ENCODE measurements at places on chromosomes 11 and 22.

DNA sequence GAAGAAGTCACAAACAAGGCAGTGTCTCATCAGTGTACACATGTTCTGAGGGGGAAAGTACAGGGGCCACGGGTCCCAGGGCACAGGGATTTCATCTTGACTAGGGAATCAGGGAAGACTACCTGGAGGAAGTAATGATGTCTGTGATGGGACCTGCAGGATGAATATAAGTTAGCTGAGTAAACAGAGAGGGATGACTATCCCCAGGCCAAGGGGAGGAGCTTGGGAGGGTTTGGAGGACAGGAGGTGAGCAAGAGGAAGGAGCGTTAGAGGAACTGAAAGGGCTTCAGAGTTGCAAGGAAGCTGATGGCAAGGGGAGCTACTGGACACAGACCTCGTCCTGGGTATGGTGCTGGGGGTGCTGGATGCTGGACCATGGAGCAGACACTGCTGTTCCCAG is 56.4 kb downstream of the TRAF6 start:
- H3K27me3 ChIP-seq = peaks cover 2% of the 10 kb centered on the region
- H3K36me3 ChIP-seq = peaks cover 5% of the 10 kb centered on the region
- no peak overlapping the region for H3K27ac ChIP-seq

DNA sequence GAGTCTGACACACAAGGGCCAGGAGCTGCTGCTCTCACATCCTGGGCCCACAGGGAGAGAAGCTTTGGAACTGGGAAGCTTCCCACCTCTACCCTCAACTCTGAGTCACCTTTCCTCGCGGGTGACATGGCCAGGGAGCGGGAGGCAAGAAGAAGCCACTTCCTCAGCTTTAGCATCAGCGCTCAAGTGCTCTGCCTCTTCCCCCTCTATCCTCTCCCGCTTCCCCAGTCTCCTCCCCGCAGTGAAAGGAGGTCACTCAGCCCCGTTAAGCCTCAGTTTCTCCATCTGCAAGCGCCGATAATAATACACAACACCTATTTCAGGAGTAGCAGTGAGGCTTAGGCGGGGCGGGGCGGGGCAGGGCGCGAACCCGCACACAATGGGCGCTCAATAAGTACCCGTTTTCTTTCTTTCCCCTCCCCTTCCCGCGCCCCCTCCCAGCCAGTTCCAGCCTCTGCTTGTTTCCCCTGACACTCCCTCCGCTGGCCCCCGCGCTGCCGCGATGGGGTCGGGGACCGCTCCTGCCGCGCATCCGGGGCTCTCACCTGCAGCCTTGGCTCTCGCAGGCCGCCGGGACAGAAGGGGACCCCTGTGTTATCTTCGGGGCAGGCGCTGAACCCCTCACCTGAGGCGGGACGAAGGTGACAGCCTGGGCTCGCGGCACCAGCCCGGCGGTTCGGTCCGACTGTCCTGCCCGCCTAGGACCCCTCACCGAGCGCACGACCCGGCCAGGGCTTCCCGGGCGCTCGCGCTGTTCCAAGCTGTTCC is 892 bp downstream of the GDPD5 start:
- DNase-seq = peak; percentile 38
- no peaks in the 10 kb centered on the region for H3K36me3 ChIP-seq
- H3K4me3 ChIP-seq = peak overlapping the region; percentile 64
- peaks cover 19% of the 10 kb centered on the region for H3K4me1 ChIP-seq
- H3K27me3 ChIP-seq = peaks cover 5% of the 10 kb centered on the region

DNA sequence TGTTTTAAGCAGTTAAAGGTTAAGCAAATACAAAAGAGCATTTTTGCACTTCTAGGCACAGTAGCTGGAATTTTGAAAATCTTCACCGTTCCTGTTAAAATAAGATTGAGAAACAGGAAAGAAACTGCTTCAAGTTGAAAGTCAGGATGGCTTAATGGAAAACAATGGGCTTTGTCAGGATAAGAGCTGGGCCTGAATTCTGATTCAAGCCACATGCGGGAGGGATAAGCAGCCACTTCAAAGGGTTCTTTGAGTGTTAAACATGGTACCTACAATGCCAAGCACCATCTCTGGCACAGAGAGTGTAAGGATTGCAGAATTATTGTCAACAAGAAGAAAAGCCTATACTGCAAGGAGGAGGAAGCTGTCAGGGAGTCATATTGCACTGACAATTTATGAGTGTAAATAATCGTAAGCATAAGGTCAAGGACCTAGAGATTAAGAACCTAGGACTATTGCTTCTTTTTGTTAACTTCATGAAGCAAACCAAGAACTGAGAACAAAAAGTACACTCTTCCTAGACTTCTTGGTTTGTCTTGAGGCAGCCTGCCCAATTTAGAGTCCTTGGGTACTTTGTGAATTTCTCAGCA is 32.5 kb downstream of the MPPED2 start:
- H3K27ac ChIP-seq = no peak overlapping the region
- no peaks in the 10 kb centered on the region for H3K4me1 ChIP-seq
- no peak for DNase-seq
- no peak overlapping the region for H3K4me3 ChIP-seq
- no peaks in the 10 kb centered on the region for H3K27me3 ChIP-seq
- no peaks in the 10 kb centered on the region for H3K36me3 ChIP-seq

GRCh38 chr11:1718326-1718725 is 21.3 kb downstream of the KRTAP5-6 start:
- DNase-seq = no peak
- no peak overlapping the region for H3K4me3 ChIP-seq
- H3K27ac ChIP-seq = no peak overlapping the region
- no peaks in the 10 kb centered on the region for H3K4me1 ChIP-seq

DNA sequence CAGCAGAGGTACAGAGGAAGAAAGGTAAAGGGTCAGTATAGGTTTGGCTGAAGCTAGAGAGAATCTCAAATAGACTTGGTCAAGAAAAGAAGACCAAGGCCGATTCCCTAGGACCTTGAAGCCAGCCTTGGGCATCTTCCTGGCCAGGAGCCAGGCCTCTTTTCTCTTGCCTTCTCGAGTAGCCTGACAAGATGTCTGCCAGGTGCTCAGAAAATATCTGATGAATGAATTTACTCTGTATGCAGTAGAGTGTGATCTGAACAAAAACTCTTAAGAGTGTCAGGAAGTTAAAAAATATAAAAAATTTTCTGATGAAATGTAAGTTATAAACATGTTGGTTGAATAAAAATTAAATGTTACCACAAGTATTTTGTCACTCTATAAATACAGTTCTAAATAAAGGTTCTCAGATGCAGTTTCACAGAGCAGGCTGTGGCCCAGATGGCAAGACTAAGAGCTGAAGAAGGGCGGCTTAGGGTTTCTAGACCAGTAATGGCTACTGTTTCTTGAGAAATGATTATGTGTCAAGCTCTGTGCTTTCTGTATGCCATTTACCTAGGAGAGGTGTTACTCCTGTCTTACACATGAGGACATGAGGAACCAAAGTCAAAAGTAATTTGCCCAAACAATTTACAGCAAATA is 98.1 kb downstream of the ATXN10 start:
- DNase-seq = no peak
- H3K27ac ChIP-seq = no peak overlapping the region

DNA sequence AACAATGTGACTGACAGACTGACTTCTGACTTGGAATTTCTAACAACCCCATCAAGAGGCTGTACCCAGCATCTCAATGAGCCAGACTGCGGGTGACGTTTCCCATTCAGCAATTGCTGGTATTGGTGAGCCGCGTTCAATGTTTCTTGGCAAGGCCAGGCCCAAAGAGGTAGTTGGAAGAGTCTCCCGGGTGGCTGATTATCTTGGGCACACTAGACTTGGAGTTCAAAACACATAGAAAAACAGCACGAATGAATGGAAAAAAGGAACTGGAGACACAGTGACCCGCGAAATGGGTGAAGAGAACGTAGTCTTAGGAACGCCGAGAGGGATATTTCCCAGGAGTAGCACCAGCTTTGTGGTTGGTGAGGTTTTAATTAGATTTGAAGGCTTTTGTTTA is 115.7 kb downstream of the RPS6KA4 start:
- no peak overlapping the region for H3K4me3 ChIP-seq
- no peak for DNase-seq
- H3K27ac ChIP-seq = no peak overlapping the region
- no peaks in the 10 kb centered on the region for H3K36me3 ChIP-seq
- H3K27me3 ChIP-seq = peaks cover 6% of the 10 kb centered on the region

GRCh38 chr11:61761440-61762222 is 9.2 kb downstream of the MYRF start:
- H3K27me3 ChIP-seq = no peaks in the 10 kb centered on the region
- no peaks in the 10 kb centered on the region for H3K36me3 ChIP-seq
- no peak overlapping the region for H3K4me3 ChIP-seq
- no peak overlapping the region for H3K27ac ChIP-seq

GRCh38 chr11:24238771-24239645 is 257.8 kb upstream of the LUZP2 start:
- H3K4me1 ChIP-seq = no peaks in the 10 kb centered on the region
- DNase-seq = no peak
- no peak overlapping the region for H3K27ac ChIP-seq
- no peak overlapping the region for H3K4me3 ChIP-seq

DNA sequence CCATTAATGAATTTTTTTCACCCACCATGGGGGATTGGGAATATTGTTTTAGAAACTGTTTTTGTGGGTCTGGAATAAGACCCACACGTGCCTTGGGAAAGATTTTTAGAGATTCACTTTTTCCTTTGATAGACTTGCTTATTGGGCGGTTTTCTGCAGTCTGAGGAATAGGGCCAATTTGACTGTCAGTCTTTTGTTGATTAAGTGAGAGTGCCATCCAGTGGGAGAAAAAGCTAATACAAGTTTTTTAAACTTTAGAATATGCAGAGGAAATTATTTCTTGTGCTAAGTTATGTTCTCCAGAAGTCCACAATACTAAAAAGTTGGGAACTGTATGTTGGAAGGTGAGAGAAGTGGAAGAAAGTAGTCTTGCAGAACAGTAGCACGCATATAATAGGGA is 56.1 kb downstream of the PRMT3 start:
- no peak overlapping the region for H3K27ac ChIP-seq
- H3K27me3 ChIP-seq = no peaks in the 10 kb centered on the region
- peaks cover 14% of the 10 kb centered on the region for H3K36me3 ChIP-seq
- no peak overlapping the region for H3K4me3 ChIP-seq
- no peak for DNase-seq

DNA sequence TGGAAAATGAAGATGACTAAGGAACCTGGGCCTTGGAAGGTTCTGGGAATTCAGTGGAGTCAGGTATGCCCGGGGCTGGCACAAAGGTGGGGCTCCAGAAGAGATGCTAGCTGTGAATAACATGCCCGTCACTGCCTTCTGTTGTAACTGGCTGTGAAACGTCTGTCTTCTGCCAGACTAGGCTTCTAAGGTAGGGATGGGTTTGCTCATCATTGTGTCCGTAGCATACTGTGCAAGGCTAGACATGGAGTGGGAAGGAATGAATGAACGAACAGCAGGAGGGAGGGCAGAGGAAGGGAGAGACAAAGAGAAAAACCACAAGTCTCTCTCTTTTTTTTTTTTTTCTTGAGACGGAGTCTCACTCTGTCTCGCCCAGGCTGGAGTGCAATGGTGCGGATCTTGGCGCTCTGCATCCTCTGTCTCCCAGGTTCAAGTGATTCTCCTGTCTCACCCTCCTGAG is 327.4 kb downstream of the MN1 start:
- H3K4me3 ChIP-seq = no peak overlapping the region
- H3K4me1 ChIP-seq = no peaks in the 10 kb centered on the region
- H3K27me3 ChIP-seq = no peaks in the 10 kb centered on the region
- H3K27ac ChIP-seq = no peak overlapping the region
- no peaks in the 10 kb centered on the region for H3K36me3 ChIP-seq

- no peak overlapping the region for H3K4me3 ChIP-seq
- no peak for DNase-seq
- H3K4me1 ChIP-seq = no peaks in the 10 kb centered on the region
- H3K36me3 ChIP-seq = no peaks in the 10 kb centered on the region
- H3K27me3 ChIP-seq = no peaks in the 10 kb centered on the region
Measured at GRCh38 chr11:83895516-83895915, 609.3 kb upstream of the CCDC90B start.

DNA sequence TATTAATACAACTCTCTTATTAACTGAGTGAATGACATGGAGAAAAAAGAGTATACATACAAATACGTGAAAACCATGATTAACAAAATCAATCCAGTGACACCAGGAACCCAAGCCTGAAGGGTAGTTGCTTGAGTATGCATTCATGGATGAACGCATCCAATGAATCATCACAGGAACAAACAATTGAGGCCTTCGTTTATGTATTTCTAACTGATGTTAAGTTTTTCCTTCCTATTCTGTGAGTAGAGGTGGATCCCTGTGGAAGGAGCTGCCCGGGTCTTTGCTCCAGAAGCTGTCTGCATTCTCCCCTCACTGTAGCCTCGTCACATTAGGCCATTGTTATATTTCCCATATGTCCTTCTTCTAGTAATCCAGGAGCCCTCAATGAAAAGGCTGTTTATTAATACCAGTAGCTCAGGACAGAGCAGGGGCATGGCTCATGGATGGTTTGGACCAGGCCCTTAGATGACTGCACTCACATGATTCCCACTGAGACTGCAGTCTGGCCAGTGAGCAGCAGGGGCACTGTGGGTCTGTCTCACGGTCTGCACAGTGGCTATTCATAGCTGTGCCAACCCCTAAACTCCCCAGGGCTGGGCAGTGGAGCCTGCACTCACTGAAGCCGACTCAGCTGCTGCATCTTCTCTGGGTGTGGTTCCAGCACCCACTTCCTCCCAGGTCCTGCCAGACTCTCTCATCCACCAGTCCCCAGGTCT is 128.1 kb upstream of the TOP3B start:
- H3K4me3 ChIP-seq = no peak overlapping the region
- H3K36me3 ChIP-seq = no peaks in the 10 kb centered on the region
- H3K27me3 ChIP-seq = no peaks in the 10 kb centered on the region
- peak; percentile 65 for DNase-seq
- H3K4me1 ChIP-seq = peaks cover 13% of the 10 kb centered on the region
- no peak overlapping the region for H3K27ac ChIP-seq

DNA sequence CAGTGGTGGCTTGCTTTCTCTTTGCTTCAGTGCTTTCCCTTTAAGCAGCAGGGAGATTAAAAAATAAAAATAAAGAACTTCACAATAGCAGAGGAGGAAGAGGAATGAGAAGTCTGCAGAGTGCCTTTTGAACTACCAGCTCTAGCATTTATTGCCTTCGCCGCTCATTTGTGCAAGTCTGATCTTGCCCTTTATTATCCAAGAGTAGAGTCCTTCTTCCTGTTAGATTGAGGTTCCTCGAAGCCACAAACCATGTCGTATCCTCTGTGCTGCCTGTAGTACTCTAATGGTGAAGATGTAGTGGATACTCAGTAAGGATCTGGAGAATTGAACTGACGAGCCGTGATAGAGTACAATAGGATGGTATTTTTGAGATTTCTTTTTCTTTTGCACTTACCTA is 101.2 kb upstream of the RAG2 start:
- peaks cover 4% of the 10 kb centered on the region for H3K4me1 ChIP-seq
- H3K27ac ChIP-seq = no peak overlapping the region
- no peaks in the 10 kb centered on the region for H3K36me3 ChIP-seq

GRCh38 chr11:60935676-60936442 is 11.6 kb downstream of the TMEM132A start:
- H3K27ac ChIP-seq = no peak overlapping the region
- H3K36me3 ChIP-seq = no peaks in the 10 kb centered on the region
- H3K27me3 ChIP-seq = no peaks in the 10 kb centered on the region
- no peak for DNase-seq
- H3K4me3 ChIP-seq = no peak overlapping the region
- H3K4me1 ChIP-seq = peaks cover 5% of the 10 kb centered on the region

GRCh38 chr22:42951093-42951710 is 63.7 kb downstream of the PACSIN2 start:
- peaks cover 1% of the 10 kb centered on the region for H3K36me3 ChIP-seq
- peaks cover 40% of the 10 kb centered on the region for H3K4me1 ChIP-seq
- H3K27me3 ChIP-seq = no peaks in the 10 kb centered on the region
- no peak overlapping the region for H3K4me3 ChIP-seq
- no peak for DNase-seq

Data from activated naive CD4-positive, alpha-beta T cell treated with anti-CD3 and anti-CD28 coated beads for 36 hours (primary cell).